Memory B cell (primary cell): ENCODE measurements at places on chromosomes 2 and 18.

DNA sequence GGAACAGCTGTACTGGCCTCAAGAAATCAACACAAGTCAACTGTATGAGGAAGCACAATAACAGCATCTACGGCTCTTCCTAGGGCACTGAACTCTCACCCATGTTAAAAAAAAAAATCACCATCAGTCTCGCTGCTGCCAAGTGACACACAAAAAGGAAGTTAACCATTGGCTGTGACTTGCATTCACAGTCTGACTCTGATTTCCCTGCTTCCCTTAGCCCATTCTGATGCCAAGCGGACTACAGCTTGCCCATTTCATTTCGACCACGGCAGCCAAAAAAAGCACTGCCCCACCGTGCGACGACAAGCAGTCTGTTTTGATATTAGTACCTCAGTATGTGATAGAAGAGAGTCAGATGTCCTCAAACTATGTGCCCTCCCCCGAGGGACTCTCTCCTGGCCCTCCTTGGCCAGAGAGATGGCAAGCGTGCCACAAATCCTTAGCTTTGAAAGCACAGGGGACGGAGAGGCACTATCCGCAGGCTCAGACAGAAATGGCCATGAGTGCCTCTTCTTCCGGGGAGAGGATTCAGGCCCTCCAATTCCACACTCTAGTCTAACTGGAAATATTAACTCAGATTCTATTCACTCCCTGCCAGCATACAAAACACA is 250.0 kb downstream of the TCF4 start:
- no peak for DNase-seq

DNA sequence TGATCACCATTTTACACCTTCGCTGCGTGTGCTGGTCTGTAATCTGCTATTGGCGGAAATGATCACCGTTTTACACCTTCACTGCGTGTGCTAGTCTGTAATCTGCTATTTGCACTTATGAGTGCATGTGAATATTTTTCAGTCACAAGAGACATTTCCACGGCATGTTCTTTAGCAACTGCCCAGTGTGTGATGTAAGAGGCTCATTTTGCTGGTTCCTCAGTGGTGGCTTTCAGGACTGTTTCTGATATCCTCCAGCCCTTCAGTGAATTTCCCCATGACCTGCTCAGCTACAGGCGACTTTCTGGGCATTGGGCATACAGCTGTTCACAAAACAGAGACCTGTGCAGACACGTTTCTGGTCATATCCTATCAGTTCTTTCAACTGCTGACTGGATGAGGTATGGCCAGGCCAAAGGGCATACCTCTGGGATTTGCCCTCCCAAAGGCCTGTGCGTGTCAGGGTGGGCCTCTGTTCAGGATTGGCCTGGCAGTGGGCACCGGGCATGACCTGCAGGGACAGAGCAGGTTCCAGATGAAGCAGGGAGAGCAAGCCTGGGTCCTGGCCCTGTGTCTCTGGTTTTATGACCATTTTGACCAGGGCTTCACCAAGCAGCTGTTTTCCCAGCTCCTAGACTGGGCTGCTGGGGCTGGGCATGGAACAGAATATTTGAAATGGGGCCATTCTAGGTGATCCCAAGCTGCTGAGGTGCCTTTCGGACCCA is 521 bp upstream of the PROM2 start:
- DNase-seq: no peak

GRCh38 chr2:180015951-180016709 is 9.0 kb upstream of the CWC22 start:
- DNase-seq: no peak

- DNase-seq: no peak
These were observed 26.3 kb downstream of the KIF3C start for GRCh38 chr2:25955869-25956535.

DNA sequence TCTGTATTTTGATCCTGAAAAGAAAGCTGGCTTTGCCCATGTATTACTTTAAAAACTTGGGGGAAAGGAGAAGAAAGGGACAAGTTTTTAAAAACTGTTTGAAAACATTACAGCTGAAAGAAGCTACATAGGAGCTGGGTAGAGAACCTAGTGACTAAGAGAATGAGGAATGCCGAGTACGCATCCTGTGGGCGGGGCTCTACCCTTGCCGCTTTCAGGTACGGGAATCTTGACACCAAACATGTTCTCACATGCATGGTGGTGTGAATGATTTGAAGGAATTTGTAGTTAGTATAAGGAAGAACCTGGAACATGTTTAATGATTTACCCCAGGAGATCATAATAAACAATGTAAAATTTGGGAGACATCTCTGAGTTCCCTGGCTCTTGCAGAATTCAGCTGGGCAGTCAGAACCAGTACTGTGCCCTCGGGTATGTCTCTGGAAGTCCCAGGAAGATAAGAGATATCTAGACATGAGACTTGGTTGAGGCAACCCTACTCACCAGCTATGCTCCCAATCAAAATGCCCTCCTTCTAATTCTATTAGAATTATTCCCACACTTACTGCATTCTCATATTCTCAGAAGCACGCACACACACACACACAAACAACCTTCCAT is 16.5 kb upstream of the TGFA start:
- DNase-seq: no peak
